ENCODE measurements at places on chromosomes 6 and 20. TPM values are rescaled to one million over a fixed set of nuclear protein-coding genes. Genes with fewer than 3 reads are reported as not detected.

- H3K4me1 ChIP-seq: peaks cover 22% of the 10 kb centered on the region
- no peak overlapping the region for H3K4me3 ChIP-seq
- H3K27me3 ChIP-seq: no peaks in the 10 kb centered on the region
- H3K27ac ChIP-seq: no peak overlapping the region
- no peak for DNase-seq
These were observed 200.7 kb upstream of the BMP2 start for GRCh38 chr20:6566821-6567220.

GJA10 gene
- not detected for total RNA-seq

APOBEC2 gene
- not detected for total RNA-seq

DNA sequence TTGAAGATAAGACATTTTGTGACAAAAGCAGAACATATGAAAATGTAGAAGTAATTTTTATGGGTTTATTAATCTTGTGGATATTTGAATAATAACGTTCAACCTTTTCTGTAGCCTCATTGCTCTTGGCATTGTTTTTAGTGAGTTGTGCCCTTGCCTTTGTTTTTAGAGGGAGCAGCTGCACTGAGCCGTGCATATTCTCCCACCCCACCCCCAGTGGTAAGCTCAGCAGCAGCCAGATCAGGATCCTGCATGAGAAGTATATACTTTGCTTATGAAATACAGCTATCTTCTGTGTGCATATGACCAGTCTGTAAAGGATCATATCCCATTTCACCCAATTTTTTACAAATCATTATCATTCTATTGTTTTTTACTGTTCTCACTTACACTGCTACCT, 184.2 kb downstream of the COL9A1 start:
- H3K27ac ChIP-seq: no peak overlapping the region
- H3K36me3 ChIP-seq: no peaks in the 10 kb centered on the region
- H3K27me3 ChIP-seq: peaks cover 9% of the 10 kb centered on the region
- no peaks in the 10 kb centered on the region for H3K4me1 ChIP-seq

- no peak for DNase-seq
- H3K27ac ChIP-seq: no peak overlapping the region
- no peak overlapping the region for H3K4me3 ChIP-seq
- H3K4me1 ChIP-seq: peaks cover 47% of the 10 kb centered on the region
- peaks cover 73% of the 10 kb centered on the region for H3K27me3 ChIP-seq
These were observed 642 bp downstream of the NKX2-2 start for GRCh38 chr20:21513181-21513663.

GRCh38 chr6:120764312-120764711, 570.0 kb downstream of the TBC1D32 start:
- no peak for DNase-seq
- no peak overlapping the region for H3K27ac ChIP-seq
- no peaks in the 10 kb centered on the region for H3K4me1 ChIP-seq
- peaks cover 5% of the 10 kb centered on the region for H3K27me3 ChIP-seq
- no peaks in the 10 kb centered on the region for H3K36me3 ChIP-seq

SPTLC3 gene
- 5.8 TPM for total RNA-seq

GRCh38 chr6:140043357-140043756, 668.9 kb upstream of the CITED2 start:
- no peak overlapping the region for H3K4me3 ChIP-seq
- no peaks in the 10 kb centered on the region for H3K36me3 ChIP-seq
- no peak for DNase-seq

HCRTR2 gene
- not detected for total RNA-seq

Data from chondrocyte (in vitro differentiated cells).